T-helper 2 cell (primary cell): ENCODE measurements at places on chromosomes 16 and 17.

- no peak for DNase-seq
Observed at GRCh38 chr16:4988647-4989046, 30.5 kb downstream of the SEC14L5 start.

GRCh38 chr16:68756239-68756915 is 19.3 kb downstream of the CDH1 start:
- peak; percentile 10 for DNase-seq

DNA sequence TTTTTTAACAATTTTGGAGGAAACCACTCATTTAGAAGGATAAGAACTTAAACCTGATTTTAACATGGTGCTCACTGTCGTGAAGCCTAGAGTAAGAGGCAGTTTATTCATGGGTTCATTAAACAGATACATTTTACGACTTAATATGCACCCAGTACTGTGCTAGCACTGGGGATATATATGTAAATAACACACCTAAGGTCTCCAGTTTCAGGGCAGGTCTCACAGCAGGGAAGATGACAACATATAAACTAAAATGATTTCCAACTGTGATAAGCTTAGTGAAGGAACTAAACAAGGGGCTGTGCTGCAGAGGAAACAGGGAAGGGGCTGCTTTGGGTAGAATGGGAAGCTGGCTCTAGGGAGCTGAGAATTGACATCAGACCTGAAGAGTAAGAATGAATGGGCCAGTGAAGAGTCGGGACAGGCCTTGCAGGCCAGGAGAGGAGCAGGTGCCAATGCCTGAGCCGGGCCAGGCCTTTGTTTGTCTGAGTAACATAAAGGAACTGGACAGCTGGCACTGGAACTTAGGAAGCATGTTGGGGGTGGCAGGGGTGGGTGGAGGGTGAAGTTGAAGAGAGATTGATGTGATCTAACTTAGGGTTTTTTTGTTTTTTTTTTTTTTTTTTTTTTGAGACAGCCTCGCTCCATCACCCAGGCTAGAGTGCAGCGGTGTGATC is 12.1 kb downstream of the NT5M start:
- no peak for DNase-seq

DNA sequence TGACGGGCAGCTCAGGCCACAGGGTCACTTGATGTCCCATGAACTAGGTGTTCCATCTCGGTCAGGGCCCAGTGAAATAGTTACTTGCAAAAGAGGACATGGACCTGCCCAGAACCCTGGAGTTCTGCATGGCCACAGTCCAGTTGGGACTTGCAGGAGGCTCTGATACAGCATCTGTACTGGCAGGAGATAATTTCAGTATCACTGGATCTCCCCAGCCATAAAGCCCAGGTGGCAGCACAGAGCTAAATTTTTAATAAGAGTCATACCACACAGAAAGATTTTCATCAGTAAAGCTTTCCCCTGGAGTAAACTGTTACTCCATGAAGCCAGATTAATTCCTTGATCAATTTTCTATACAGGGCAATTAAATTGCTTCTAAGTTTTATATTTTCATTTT is 18.0 kb upstream of the SLC16A5 start:
- peak; percentile 34 for DNase-seq

DNA sequence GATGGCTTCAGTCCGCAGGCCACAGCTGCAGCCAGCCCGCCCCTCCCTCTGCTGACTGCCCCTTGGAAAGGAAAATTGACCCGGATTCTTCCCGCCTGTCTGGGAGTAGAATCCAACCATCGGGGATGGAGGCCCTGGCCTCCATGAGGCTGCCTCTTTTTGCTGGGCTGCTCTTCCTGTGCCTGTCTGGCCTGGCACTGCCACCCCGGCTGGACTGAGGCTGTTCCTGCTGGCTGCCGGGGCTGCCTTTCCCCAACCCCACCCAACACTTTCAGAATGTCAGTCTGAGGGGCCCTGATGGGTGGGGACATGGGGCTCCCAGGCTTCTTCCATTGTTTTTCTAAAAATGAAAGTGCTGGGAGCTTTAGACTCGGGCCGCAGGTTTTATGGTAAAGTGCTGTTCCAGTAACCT is 7.3 kb downstream of the BAHCC1 start:
- no peak for DNase-seq
